ENCODE measurements at places on chromosomes 4 and X.

- DNase-seq: no peak
These were observed 6.6 kb downstream of the HELQ start for GRCh38 chr4:83449009-83449408.

GRCh38 chrX:32116047-32116446, 1044.2 kb upstream of the FTHL17 start:
- no peak for DNase-seq

GRCh38 chr4:3040452-3041191, 33.7 kb downstream of the HTT-AS start:
- DNase-seq: no peak

GRCh38 chr4:157882901-157883300, 289.9 kb downstream of the GASK1B start:
- DNase-seq: no peak

DNA sequence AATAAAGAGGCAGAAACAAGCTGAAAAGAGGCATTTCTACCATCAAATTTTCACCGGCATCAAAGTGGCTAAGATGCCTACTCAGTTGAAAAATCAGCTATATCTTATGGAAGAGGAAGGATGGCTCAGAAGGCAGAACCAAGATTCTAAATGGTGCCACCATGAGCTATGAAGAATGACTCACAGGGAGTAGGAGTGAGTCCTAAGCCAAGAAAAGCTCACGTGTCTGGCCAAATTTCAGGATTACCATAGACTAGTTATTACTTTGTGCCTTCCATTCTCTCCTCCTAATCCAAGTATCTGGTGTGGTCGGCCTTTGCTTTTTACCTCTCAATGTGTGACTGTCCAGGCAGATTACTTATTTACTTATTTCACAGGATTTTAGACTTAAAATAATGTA, 54.8 kb downstream of the BMP3 start:
- no peak for DNase-seq

GRCh38 chr4:2253160-2254084, 8.5 kb downstream of the MXD4 start:
- DNase-seq: no peak

DNA sequence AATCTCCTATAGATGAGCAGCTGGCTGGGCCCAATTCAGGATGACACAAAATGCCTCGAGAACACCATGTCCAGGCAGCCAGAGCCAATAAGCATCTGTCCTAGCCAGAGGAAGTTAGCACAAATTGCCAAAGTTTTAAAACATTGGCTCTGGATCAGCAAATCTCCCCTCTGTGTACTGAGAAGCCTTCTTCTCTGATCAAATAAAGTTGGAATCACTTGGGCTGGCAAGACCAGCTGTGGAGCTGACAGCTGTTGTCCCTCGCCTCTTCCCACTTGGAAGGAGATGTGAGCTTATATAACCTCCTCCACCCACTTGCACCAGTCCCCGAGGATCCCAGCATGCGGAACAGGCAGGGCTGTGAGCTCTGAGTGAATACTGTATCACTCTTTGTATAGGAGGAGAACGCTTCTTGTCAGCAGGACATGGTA, 183.9 kb downstream of the OPHN1 start:
- no peak for DNase-seq

- DNase-seq: no peak
These were observed 66.5 kb downstream of the AR start for GRCh38 chrX:67610282-67610681.

- no peak for DNase-seq
These were observed 66.6 kb downstream of the BANK1 start for GRCh38 chr4:101857176-101857575.

DNA sequence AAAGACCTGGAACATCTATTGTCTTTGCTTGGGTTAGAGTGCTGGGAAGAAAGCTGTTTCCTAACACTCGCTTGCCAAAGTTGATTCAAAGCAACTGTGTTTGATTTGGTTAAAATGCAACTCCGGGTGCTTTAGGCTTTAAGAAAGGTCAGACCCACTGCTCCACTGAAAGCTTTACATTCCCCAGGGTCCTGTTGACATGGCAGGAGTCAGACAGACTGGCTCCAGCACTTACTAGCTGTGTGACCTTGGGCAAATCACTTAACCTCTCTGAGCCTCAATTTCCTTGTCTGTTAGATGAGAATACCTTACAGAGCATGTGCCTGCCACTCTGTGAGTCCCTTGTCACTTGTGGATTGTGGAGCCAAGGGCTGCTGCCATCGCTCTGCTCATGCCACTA, 39.0 kb downstream of the DGKK start:
- no peak for DNase-seq

DNA sequence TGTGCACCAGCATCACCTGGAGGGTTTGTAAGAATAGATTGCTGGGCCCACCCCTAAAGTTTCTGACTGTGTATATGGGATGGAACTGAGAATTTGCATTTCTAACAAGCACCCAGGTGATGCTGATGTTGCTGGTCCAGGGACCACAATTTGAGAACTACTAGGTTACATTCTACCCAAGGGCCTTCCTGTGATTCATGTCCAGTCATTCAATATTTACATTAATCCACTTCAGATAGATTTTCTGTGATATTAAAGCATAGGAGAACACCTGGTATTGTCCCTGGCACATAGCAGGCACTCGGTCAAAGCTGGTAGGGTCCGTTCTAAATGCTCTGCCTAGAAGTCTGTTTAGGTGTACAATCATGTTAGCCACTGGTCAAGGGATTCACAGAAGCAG, 19.5 kb upstream of the XPNPEP2 start:
- no peak for DNase-seq

DNA sequence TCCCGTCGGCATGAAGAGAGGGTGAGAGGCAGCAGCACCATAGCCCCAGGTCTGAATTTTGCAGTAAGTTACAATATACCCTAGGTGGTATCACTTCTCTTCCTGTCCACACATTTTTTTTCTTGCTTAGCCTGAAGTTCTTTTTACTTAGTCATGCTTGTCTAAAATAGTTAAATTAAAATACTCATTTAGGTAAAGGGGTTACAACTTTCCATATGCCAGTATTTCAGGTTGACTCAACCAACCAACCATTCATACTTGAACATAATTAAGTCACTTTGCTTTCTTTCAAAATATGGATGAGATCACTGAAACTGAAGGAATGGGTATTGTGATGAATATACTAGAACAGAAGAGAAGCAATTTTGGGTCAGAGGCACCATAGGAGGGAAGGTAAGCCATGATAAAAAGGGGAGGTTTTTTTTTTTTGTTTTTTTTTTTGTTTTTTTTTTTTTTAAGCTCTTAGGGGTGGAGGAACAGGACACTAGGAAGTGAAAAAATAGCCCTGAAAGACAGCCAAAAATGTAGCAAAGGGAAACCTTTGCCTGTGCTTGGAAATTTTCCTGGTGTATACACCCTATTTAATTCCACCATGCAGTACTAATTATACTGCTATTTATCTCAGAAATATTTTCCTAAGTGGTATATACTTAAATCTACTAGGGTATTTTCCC, 41.8 kb downstream of the RPS6KA3 start:
- DNase-seq: no peak

- peak; percentile 90 for DNase-seq
These were observed 13.1 kb upstream of the PRDM8 start for GRCh38 chr4:80184053-80184824.

DNA sequence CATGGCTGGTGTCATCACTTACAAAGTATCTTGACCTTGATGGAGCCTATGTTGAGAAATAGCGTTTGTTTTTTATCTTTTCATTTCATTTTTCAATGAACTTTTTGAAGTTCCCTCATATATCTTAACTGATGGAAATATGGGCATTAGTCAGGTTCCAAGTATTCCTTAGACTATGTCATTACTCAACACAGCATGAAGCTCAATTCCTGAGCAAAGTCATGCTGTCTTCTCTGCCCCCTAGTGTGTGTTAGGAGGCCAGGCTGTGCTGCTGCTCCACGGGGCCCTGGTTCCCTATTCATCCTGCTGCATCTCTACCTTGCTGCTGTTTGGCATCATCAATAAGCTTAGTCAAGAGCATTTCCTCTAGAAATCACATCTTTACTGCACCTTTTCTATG, 40.9 kb downstream of the GPR143 start:
- DNase-seq: no peak

DNA sequence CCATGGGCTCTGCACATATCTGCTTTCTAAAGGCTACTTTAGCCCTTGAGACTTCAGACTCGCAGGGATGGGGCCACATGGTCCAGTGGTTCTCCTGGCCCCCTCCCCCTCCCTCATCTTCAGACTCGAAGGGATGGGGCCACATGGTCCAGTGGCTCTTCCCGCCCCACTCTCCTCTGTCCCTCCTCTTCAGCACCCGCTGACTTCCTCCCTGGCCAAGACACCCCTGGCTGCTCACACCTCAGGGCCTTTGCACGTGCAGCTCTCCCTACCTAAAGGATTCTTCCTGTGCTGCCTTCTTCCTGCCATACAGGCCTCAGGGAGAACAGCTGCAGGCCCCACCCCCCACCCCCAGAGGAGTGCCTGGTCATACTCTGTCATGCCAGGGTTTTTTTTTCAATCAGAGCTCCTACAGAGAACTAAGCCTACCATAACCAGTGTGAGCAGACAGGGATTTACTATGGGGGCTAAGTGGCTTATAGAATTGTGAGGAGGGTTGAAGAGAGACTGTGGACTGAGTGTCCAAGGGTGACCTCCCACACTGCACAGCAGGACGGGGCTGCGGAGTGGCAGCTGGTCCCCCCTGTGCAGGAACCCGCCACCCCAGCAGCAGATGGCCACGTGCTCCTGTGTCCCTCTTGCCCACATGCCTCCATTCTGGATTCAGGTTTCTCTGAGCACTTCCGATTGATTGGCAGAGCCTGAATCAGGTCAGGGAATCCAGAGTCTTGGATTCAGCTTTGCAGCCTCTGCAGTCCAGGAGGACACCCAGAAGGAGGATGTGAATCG, 6.1 kb upstream of the SPON2 start:
- DNase-seq: no peak

- no peak for DNase-seq
These were observed 27.6 kb downstream of the ARFIP1 start for GRCh38 chr4:152807294-152807829.

DNA sequence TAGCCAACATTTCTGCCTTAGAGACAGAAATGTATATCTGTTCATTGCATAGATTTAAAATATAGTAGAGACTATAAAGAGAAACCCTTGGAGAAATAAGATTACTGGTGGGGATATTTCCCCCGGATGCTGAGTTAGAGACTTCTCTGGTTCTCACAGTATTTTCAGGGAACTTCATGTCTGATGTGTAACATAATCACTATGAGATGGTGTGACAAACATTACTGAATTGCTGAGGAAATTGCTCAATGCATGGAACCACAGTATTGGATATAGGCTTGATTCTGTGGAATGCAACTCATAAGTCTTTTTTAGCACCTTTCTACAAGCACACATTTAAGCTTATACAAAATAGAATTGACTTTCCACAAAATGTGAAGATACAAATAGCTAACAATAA, 152.7 kb downstream of the SOWAHB start:
- DNase-seq: no peak

GRCh38 chr4:10554121-10554520, 96.9 kb upstream of the ZNF518B start:
- DNase-seq: no peak

DNA sequence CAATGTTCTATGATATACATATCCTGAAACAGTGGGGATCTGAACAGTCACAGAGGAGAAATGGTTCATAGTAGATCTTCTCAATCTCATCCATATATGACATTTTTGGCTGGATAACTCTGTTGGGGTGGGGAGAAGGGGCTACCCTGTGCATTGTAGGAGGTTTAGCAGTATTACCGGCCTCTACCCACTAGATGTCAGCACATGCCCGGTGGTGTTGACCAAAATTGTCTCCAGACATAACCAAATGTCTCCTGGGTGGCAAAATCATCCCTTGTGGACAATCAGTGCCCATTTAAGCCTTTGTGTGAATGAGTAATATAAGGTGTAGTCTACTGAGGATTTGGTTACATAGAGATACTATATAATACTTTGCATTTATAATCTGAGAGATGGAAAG, 89.9 kb downstream of the PLS3 start:
- DNase-seq: no peak

DNA sequence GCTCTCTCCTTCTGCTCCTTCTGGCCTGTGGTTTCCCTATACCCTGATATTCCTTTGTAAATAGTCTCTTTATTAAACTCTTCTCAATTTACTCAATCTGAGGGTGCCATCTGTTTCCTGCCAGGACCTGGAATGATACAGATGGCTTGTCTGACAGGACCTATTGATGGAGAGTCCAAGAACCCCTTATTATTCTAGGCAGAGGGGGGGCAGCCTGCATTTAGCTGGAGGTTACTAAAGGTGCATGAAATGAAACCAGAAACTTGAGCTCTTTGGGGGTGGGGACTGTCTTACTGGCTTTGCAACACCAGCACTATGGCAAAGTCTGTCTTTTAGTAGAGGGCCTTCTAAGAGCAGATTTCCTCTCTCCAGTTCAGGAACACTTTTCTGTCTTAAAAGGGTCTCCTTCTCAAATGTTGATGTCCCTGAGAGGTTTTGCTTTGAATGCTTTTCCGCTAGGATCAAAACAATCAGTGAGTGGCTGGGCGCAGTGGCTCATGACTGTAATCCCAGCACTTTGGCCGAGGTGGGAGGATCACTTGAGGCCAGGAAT, 162.5 kb upstream of the MED14 start:
- DNase-seq: no peak

DNA sequence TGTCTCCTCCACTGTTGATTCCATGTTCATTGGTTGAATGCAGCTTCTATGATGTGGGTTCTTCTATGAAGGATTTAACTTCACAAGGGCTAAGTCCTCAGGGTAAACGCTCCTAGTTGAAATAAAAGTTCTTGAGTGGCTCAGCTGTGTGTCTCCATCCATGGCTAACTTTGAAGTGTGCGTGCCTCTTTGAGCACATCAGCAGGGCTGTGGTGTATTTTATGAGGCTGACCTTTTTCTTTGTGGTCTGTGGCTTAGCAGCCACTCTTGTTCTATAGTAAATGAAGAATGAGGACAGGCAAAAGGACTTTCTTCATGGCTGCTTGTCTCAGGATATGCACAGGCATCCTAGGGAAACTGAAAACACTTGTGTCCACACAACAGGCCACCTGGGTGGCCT, 88.5 kb downstream of the KIT start:
- DNase-seq: no peak

DNA sequence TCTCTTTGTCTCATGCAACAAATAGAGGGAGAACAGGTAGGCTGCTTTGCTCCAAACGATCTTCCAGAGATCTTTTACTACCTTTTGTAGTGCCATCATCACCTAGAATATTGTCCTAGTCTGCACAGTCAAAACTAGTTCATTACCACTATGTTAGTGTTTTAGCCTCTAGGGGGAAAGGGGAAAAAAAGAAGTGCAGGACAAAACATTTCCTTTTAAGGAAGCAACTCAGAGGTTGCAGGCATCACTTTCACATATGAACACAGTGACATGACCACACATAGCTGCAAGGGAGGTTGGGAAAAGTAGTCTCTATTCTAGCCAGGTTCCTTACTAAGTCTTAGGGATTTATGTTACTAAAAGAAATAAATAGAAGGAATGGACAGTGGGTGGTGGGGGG, 39.3 kb upstream of the RAP2C start:
- DNase-seq: no peak

DNA sequence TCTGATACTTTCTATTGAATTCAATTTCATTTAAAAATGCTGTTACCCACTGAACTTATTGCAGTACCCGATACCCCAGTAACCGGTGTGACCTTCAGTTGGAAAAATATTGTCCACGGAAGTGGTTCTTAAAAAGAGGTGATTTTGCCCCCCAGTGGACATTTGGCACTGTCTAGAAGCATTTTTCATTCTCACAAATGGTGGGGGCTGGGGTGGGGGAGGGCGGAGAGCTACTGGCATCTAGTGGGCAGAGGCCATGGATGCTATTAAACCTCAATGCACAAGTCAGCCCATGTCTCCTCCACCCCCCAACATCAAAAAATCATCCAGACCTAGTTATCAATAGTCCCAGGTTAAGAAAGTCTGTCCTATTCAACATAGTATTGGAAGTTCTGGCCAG, 19.6 kb upstream of the CHM start:
- DNase-seq: no peak
